ENCODE measurements at places on chromosomes 1 and 21. TPM values are rescaled to one million over a fixed set of nuclear protein-coding genes. Genes with fewer than 3 reads are reported as not detected.

CACHD1 gene
- polyA plus RNA-seq = 10.6 TPM

DNA sequence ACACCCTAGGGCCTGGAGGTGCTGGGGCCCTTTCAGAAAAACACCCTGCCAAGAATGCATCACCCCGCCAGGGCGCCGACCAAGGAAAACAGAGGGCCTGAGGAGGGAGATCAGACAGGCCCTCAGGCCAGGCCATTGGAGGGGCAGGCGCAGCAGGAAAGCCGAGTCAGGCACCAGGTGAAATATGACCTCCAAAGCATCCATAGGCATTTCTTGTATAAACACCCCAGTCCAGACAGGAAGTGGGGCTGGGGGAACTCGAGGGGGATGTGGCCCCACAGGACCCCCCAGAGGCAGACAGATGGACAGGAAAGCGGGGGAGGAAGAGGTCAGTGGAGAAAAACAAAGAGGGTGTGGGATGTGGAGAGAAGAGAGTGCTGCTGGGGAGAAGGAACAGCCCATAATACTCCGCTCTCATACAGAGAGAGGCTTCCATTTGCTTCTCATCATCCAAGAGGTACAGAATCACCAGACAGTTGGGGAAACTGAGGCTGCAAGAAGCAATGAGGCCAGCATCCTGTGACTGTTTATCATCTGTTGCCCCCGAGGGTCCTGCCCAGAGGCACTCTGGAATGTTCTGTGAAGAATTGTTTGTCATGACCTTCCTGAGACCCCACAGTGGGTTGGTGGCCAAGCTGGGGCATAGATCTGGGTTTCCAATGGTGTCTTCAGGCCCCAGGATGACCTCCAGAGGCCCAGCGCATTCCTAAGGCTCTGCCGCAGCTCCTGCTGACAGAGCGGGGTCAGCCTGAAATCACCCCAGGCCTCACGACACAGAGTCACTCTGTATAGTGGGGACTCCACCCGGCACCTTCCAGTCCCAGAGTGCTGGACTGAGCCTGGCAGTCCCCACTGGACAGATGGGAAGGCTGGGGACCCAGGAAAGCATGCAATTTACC is 18.0 kb downstream of the TRIM62 start:
- DNase-seq = no peak

- no peak for DNase-seq
Measured at GRCh38 chr1:156014829-156015228, 5.9 kb downstream of the SSR2 start.

DNA sequence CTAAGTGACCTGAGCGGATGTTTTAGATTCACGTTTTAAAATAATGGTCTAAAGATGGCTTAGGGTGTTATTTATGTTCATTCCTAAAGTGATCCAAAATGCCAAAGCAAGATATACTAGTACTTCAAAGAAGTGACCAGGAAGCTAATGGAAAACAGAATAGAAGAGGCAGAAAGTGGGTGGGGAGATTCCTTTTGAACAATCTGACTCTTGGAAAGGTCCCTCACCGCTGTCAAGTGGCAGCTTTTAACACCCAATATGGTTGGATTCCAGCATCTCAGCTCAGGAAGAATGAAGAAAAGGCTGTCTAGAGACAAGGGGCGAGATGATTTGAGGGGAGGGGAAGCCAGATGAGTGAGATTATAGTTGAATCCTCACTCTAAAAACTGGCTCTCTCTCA is 90.3 kb downstream of the SCMH1 start:
- DNase-seq = no peak

GRCh38 chr1:101588677-101589076 is 351.9 kb downstream of the S1PR1 start:
- DNase-seq = no peak

- no peak for DNase-seq
Measured at GRCh38 chr1:218556016-218556415, 210.9 kb downstream of the TGFB2 start.

RHD gene
- polyA plus RNA-seq = 1.0 TPM

- no peak for DNase-seq
Measured at GRCh38 chr21:27475363-27475955, 508.6 kb upstream of the ADAMTS5 start.

- no peak for DNase-seq
Measured at GRCh38 chr21:31781737-31782136, 49.8 kb upstream of the SCAF4 start.

GRCh38 chr1:170903961-170904360 is 31.4 kb upstream of the MROH9 start:
- DNase-seq = no peak

DNA sequence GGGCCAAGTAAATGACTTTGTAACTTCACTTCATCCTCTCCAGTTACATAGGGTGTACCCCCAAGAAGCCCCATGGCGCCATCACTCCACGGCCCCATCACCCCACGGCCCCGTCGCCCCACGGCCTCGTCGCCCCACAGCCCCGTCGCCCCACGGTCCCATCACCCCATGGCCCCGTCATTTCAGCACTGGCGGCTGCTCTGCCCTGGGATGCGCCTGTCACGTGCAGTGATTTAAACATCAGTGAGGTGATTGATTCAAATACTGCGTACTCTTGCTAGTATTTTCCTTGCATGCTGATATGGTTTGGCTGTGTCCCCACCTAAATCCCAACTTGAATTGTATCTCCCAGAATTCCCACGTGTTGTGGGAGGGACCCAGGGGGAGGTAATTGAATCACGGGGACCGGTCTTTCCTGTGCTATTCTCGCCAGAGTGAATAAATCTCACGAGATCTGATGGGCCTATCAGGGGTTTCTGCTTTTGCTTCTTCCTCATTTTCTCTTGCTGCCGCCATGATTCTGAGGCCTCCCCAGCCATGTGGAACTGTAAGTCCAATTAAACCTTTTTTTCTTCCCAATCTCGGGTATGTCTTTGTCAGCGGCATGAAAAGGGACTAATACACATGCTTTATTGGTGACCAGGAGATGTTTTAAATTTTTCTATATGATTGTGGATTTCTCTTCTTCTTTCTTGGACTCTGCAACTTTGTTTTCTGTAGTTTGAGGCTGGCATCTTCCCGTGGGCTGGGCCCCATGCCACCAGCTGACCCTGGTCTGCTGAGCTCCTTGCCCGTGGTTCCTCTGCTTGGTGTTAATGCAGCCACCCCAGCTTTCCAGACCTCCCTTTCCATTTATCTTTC is 50.1 kb upstream of the PCBP3 start:
- DNase-seq = no peak

CD244 gene
- polyA plus RNA-seq = 0.16 TPM

- no peak for DNase-seq
Measured at GRCh38 chr1:26119892-26120608, 8.4 kb downstream of the PDIK1L start.

ADORA3 gene
- polyA plus RNA-seq = 0.40 TPM

LAMB3 gene
- polyA plus RNA-seq = 0.70 TPM

GRCh38 chr1:183089025-183089639 is 65.9 kb downstream of the LAMC1 start:
- no peak for DNase-seq

GRCh38 chr1:171772312-171772711 is 9.1 kb upstream of the METTL13 start:
- DNase-seq = no peak

DNA sequence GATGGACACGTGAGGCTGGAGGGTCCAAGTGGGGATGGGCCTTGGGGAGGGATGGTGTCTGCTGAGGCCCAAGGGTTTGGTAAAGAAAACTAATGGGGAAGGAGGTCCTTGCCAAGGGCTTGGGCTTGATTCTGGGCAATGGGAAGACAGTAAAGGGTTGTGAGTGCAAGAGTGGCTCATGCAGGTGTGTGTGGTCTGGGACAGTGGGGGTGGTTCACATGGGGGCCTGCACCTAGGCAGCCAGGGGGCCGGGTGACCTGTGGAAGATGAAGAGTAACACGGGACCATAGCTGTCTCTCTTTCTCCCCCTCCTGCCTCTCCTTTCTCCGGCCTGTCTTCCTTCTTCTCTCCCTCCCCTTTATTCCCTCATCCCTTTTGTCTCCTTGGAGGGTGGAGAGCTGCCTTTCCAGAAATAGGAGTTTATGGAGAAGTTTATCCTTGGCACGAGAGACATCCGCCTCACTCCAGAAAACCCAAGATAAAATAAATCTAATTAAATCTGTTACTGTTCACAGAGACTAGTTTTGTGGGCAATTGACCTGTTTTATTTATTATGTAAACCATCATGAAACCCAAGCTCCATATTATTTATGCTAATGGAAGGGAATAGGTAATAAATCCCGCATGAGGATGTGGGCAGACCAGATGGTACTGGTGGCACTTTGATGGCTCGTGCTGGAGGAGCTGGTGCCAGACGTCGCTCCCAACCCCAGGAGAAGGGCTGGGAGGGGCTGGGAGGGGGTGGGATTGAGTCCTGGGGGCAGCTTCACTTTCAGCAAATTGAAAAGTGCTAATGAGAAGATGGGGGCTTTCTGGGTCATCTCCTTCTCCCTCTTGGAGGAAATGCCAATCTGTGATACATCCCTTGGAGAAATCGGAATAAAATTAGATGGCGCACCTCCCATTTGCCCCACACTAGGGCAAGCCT is 272.9 kb upstream of the CSF3R start:
- DNase-seq = no peak

KRTAP19-3 gene
- not detected for polyA plus RNA-seq

GRCh38 chr21:39085843-39086405 is 97.3 kb downstream of the PSMG1 start:
- DNase-seq = no peak

GRCh38 chr1:167145965-167146364 is 52.1 kb downstream of the STYXL2 start:
- DNase-seq = no peak

MOB3C gene
- polyA plus RNA-seq = 12.0 TPM

- no peak for DNase-seq
Measured at GRCh38 chr1:246139745-246140182, 367.3 kb downstream of the SMYD3 start.

DNA sequence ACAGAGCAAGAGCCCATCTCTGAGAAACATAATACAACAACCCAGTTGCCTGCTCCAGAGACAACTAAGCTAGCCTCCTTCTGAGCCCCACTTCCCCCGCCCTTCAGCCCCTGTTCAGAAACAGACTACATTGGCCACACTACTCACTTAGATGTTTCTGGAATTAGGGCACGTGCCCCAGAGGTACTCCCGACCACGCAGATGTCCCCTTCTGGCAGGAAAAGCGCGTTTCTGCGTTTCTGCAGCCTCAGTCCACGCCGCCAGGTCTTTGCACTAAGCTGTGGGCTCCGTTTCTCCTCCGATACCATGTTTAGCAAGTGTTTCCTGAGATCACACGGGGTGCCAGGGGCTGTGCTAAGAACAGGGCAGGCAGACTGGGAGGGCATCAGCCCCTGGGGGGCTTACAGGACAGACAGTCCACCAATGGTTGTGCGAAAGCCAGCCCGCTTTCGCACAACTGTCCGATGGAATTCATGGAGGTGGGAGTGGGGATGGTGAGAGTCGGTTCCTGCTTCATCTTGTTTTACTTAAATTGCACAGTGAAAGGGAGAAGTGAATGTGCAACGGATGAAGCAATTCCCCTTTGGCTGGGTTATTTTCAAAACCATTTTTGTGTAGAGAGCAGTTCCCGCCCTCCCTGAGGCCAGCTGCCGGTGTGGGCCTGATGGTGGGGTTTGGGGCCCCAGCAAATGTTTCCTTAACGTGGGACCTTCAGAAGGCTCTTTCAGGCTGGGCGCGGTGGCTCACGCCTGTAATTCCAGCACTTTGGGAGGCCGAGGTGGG is 2.7 kb downstream of the PIK3CD start:
- no peak for DNase-seq

FAM167B gene
- 4.0 TPM for polyA plus RNA-seq

GRCh38 chr1:84940481-84940880 is 47.5 kb upstream of the LPAR3 start:
- no peak for DNase-seq

GRCh38 chr1:11797525-11798216 is 8.1 kb downstream of the MTHFR start:
- no peak for DNase-seq

RNU1-3 gene
- polyA plus RNA-seq = not detected

DNA sequence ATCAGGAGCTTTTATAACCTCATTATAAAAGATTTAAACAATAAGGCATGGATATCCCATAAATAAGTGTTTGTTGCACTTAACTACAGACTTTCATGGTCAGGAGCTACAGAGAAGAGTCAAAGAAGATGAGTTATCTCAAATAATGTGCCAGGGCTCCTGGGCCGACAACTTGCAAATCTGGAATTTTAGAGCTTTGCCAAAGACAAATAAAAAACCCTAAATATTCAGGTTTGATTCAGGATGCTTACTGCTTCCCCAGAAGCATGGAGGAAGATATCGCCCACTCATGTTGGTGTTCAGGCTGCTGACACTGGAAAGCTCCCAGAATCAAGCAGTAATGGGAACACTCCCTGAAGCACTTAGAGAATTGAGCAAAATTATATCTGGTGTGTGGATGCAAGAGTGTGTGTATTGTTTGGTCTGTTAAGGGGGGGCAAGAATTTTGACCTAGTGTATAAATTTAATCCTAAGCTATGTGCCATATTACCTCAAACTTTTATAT is 176.9 kb upstream of the ESRRG start:
- DNase-seq = no peak

GRCh38 chr1:220827445-220828178 is 40.9 kb downstream of the MTARC1 start:
- no peak for DNase-seq

SLC16A4 gene
- polyA plus RNA-seq = 9.9 TPM

DNA sequence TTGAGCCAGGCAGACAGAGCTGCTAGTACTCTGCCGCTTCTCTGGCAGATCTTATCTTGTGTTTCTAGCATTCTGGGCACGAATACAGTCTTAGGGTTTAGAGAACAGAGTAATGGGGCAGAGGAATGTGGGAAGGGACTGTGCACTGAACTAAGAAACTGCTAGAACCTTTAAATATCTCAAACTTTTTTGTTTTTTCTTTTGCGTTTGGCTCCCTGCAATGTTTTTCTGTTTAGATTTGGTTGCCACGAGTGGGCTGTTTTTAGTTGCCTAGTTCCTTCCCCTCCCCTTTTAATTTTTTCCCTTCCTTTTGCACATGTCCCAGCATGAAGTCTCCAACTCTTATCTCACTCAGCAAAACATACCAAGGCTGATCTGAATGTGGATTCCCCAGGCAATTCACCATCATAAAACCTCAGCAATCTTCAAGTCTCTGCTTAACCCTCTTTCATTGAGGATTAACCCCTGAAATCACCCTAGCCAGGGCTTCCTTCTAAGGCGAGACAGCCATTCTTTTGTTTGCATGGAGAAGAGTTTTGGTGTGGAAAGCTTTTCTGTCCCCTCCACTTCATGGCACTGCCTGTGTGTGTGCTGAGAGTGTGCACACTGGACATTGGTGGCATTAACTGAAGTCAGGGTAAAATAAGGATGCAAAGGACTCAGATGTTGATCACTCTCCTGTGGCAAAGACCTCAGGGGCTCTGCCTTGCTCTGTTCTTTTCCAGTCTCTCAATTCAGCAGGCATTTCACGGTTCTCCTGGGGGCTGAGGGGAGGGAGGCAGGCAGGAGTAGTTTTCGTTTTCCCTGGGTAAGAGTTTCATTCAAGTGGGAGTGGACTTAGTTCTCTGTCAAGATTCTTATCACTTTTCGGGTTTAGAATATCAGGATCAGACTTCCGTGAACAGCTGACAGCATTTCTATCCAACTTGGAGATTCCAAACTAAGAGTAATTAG is 2.8 kb upstream of the ATF3 start:
- no peak for DNase-seq

GRCh38 chr1:201365251-201365650 is 12.2 kb downstream of the TNNT2 start:
- no peak for DNase-seq

All from forelimb muscle (tissue), 1 donor.